Naive B cell (primary cell): ENCODE measurements at places on chromosomes 3 and 15. TPM values are rescaled to one million over a fixed set of nuclear protein-coding genes. Genes with fewer than 3 reads are reported as not detected.
A peak's percentile ranks its signal among the peaks of the same experiment; 100 is the strongest.

HIGD2B gene
- polyA plus RNA-seq: not detected

NAALADL2 gene
- polyA plus RNA-seq: not detected

ZNF620 gene
- not detected for polyA plus RNA-seq

SCN5A gene
- not detected for polyA plus RNA-seq

RAB11A gene
- polyA plus RNA-seq: 224 TPM

U2SURP gene
- polyA plus RNA-seq: 159 TPM

OR5K2 gene
- polyA plus RNA-seq: not detected

LEKR1 gene
- 2.0 TPM for polyA plus RNA-seq

DNA sequence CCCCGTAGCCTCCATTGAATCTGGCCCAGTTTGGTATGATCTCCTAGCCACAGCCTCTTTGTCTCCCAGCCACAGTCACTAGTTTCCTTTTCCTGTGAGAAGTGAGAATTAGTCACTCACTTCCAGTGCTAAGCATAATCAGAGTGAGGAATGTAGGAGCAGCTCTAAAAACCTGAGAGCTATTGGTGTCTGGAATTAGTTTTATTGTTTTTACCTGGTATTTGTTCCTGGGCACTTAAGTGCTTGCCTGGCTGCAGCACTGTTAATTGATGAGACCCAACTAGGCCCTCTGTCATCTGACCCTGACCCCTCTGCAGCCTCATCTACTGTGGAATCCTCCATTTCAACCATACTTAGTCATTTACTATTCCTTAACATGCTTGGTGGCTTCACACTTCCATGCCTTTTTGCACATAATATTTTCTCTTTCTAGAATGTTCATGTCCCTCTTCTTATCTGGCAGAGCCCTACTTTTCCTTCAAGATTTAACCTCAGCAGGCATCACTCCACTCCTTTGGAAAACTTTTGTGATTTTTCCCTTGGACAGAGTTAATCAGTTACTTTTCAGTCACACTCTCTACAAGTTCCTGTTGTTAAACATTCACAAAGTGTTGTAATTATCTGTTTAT, 48.8 kb downstream of the PDE8A start:
- no peak overlapping the region for H3K4me3 ChIP-seq
- H3K36me3 ChIP-seq: no peaks in the 10 kb centered on the region
- peaks cover 38% of the 10 kb centered on the region for H3K4me1 ChIP-seq

DNA sequence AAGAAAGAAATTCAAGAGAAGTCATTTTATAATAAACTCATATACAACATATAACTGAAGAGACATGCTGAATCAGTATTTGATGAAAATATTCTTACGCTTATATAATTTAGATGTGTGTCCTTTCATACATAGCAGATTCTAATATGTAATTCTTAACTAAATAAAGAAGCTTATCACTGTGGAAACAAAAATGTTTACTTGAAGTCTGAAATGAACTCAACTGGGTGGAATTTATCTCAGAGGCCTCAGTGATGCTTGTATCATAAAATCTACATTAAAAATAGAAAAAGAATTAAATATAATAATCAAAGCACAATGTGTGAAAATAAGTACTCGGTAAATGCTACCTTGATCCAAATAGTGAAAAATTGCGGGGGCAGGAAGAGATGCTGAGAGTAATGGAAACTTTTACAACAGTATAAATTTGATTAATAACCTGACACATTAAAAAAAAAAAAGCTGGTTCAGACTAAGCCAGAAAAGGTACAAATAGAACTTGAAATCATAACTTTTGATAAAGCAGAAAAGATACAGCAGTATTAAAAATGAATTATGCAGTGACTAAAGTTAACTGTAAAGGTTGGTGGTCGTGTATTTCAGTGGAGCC, 12.0 kb upstream of the CBLB start:
- no peaks in the 10 kb centered on the region for H3K36me3 ChIP-seq
- no peak for DNase-seq
- peaks cover 19% of the 10 kb centered on the region for H3K4me1 ChIP-seq
- H3K27me3 ChIP-seq: no peaks in the 10 kb centered on the region

DNA sequence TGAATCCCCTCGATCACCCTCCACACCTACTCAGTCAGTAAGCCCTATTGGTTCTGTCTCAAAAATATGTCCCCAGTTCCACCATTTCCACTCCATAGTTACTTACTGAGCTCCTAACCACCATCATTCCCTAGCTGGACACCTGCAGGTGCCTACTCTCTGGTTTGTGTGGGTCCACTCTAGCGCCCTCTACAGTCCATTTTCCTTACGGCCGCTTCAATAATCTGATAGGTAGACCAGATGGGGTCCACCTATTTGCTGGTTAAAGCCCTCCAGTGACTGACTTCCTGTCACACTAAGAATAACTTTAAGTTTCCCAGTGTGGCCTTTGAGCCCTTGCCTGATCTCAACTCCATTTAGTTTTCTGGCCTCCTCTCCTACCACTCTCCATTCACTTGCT, 5.0 kb downstream of the GXYLT2 start:
- H3K36me3 ChIP-seq: no peaks in the 10 kb centered on the region
- DNase-seq: no peak
- no peak overlapping the region for H3K27ac ChIP-seq
- no peaks in the 10 kb centered on the region for H3K4me1 ChIP-seq
- peaks cover 54% of the 10 kb centered on the region for H3K27me3 ChIP-seq

GRCh38 chr3:97816811-97817210, 5.0 kb upstream of the CRYBG3 start:
- peaks cover 3% of the 10 kb centered on the region for H3K4me1 ChIP-seq
- H3K27me3 ChIP-seq: peaks cover 18% of the 10 kb centered on the region
- no peaks in the 10 kb centered on the region for H3K36me3 ChIP-seq
- no peak overlapping the region for H3K4me3 ChIP-seq
- no peak overlapping the region for H3K27ac ChIP-seq

DNA sequence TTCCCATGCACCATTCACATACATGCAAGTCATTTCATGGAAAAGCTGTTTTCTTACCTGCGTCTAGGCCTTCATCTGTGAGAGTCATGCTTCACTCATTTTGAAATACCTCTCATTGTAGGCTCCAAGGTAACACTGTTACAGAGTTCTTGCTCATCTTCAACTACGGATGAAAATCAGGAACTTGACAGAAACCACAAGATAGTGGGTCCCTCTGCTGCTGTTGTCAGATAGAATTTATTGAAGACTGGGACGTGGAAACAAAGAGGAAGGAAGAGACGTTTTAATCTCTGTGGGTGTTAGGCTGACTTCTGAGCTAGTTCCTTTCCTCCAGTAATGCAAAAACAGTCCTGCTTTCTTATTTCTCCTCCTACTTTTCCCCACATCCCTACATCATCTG, at the start of gene P2RY14:
P2RY14 (minus strand) TSS at position 313 of the 400 bp plus-strand sequence. CDS start 64,226 bp downstream, outside the sequence.
- peaks cover 80% of the 10 kb centered on the region for H3K4me1 ChIP-seq
- H3K4me3 ChIP-seq: peak within 1 kb of the TSS; percentile 96
- DNase-seq: peak; percentile 78
- H3K36me3 ChIP-seq: peaks cover 5% of the 10 kb centered on the region

GRCh38 chr3:11635680-11636393, 7.9 kb downstream of the VGLL4 start:
- H3K27ac ChIP-seq: no peak overlapping the region
- no peaks in the 10 kb centered on the region for H3K36me3 ChIP-seq
- no peaks in the 10 kb centered on the region for H3K27me3 ChIP-seq
- DNase-seq: no peak
- no peak overlapping the region for H3K4me3 ChIP-seq
- H3K4me1 ChIP-seq: peaks cover 66% of the 10 kb centered on the region

DNA sequence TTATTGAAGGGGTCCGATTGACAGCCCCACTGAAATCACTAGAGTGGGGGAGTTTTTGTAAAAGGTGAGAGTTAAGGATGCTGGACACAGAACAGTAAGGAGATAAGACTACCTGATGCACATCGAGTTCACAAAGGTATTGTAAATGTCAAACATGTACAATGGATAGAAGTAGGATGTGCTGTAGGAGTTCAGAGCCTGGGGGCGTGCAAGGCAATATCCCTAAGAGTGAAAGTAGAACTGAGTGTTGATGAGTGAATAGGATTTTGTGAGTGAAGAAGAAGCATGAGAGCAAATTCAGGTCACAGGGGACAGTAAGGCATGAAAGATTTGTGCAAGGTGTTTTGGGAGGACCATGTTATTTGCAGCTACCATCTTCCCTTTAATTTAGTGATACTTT, 21.5 kb downstream of the DOCK3 start:
- H3K4me3 ChIP-seq: no peak overlapping the region
- no peaks in the 10 kb centered on the region for H3K4me1 ChIP-seq
- H3K27ac ChIP-seq: no peak overlapping the region

GRCh38 chr15:43274136-43274535, 7.4 kb upstream of the TGM5 start:
- no peaks in the 10 kb centered on the region for H3K27me3 ChIP-seq
- DNase-seq: no peak
- no peak overlapping the region for H3K27ac ChIP-seq
- H3K36me3 ChIP-seq: no peaks in the 10 kb centered on the region

- no peaks in the 10 kb centered on the region for H3K4me1 ChIP-seq
- no peak overlapping the region for H3K4me3 ChIP-seq
- DNase-seq: no peak
These were observed 171.0 kb downstream of the RPLP1 start for GRCh38 chr15:69623392-69624154.

DNA sequence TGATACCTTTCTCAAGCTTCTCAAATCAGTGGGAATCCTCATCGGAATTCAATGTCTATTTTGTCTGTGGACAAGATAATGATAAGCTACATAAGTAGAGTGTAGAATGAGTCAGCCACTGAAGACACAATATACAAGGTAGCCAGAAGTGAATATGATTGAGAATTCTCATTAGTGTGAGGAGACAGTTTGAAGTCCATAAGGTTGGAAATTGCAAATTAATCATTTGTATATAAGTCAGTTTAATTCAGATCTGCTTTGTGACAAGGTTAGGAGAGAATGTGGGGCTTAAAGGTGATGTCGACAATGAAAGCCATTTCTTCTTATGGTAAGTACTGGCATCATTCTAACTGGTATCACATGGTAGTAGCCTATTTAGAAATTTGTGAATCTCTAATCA, 4.2 kb downstream of the ARPP21 start:
- no peak overlapping the region for H3K27ac ChIP-seq
- H3K4me1 ChIP-seq: peaks cover 32% of the 10 kb centered on the region
- H3K27me3 ChIP-seq: peaks cover 28% of the 10 kb centered on the region
- H3K36me3 ChIP-seq: no peaks in the 10 kb centered on the region
- no peak for DNase-seq

DNA sequence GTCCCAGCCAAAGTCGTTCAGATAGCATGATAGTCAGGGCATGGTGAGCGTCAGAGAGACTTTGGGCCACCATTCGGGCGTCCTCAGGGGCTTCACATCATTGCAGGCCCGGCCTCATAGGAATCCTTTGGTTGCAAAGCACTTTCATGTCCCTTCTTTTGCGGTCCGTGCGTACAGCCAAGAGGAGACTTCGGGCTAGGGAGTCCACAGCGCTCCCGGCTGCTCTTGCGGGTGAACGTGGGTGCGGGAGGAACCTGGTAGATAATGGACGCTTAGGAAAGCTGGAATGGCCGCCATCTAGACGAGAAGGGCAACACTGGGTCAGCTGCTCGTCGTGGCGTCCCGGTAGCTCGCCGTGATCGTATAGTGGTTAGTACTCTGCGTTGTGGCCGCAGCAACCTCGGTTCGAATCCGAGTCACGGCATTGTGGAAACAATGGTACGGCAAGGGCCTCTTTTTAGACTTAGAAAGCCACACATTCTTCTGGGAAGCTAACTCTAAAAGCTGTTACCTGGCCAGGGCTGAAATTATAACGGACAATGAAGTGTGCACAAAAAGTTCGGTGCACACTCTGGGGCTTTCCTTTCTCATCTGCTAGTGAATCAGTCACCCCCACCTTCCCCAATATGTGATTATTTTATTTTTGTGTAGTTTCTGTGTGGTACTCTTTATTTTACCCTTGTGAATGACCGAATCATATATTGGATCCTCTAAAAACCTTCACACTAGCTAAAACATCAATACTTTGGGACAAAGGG, 13.2 kb upstream of the SHF start:
- peaks cover 16% of the 10 kb centered on the region for H3K27me3 ChIP-seq
- no peak overlapping the region for H3K4me3 ChIP-seq
- H3K27ac ChIP-seq: no peak overlapping the region
- DNase-seq: no peak

- no peak for DNase-seq
- no peak overlapping the region for H3K4me3 ChIP-seq
- H3K27me3 ChIP-seq: no peaks in the 10 kb centered on the region
- no peaks in the 10 kb centered on the region for H3K36me3 ChIP-seq
These were observed 468.6 kb downstream of the CNTN6 start for GRCh38 chr3:1561427-1561826.

GRCh38 chr3:28018925-28019718, 222.3 kb upstream of the CMC1 start:
- no peaks in the 10 kb centered on the region for H3K36me3 ChIP-seq
- H3K27me3 ChIP-seq: no peaks in the 10 kb centered on the region
- DNase-seq: no peak
- H3K4me1 ChIP-seq: no peaks in the 10 kb centered on the region
- no peak overlapping the region for H3K27ac ChIP-seq

GRCh38 chr3:194541483-194541882, 54.7 kb upstream of the ATP13A3 start:
- no peaks in the 10 kb centered on the region for H3K36me3 ChIP-seq
- H3K27ac ChIP-seq: peak overlapping the region; percentile 2
- peaks cover 8% of the 10 kb centered on the region for H3K4me1 ChIP-seq
- H3K4me3 ChIP-seq: no peak overlapping the region

DNA sequence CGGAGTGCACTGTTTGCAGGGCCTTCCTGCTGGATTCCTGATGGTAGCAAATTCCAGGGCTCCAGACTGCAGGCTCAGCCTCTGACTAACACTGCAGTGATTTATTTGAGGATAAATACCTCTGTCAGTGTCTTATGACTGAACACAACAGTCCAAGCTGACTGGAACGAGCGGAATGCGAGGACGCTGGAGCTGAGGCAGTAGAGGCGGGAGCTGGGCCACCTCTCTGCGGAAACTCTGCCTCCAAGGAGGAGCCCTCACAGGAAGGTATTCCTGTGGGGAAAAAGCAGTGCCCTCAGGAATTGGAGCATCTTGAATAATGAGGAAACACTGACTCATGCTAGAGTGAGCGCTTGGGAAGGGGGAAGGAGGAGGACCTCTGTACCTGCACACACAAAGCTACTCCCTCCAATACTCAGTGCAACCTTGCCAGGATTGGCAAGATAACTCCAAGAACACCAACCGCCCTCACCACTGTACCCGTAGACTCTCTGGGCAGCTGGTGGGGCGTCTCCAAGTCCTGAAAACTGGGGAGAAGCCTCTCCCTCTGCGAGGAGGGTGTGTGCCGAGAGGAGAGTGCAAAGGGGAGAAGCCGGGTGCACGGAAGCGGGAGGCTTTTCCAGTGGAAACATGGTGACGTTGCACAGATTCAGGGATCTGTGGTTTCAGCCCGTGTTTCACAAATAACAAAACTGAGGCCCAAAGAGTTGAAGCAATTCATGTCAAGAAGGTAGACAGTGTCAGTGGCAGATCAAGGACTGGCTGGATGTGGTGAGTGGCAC, 43.0 kb downstream of the VGLL4 start:
- H3K4me1 ChIP-seq: peaks cover 34% of the 10 kb centered on the region
- DNase-seq: no peak
- peak overlapping the region; percentile 81 for H3K27ac ChIP-seq

- DNase-seq: no peak
- H3K27me3 ChIP-seq: no peaks in the 10 kb centered on the region
- no peaks in the 10 kb centered on the region for H3K4me1 ChIP-seq
- no peaks in the 10 kb centered on the region for H3K36me3 ChIP-seq
- H3K27ac ChIP-seq: no peak overlapping the region
- H3K4me3 ChIP-seq: no peak overlapping the region
These were observed 22.9 kb upstream of the MED12L start for GRCh38 chr3:151062611-151063010.
